Cerebellar nuclear complex (tissue), 1 donor: ENCODE measurements at places on chromosomes 12 and 14.

DNA sequence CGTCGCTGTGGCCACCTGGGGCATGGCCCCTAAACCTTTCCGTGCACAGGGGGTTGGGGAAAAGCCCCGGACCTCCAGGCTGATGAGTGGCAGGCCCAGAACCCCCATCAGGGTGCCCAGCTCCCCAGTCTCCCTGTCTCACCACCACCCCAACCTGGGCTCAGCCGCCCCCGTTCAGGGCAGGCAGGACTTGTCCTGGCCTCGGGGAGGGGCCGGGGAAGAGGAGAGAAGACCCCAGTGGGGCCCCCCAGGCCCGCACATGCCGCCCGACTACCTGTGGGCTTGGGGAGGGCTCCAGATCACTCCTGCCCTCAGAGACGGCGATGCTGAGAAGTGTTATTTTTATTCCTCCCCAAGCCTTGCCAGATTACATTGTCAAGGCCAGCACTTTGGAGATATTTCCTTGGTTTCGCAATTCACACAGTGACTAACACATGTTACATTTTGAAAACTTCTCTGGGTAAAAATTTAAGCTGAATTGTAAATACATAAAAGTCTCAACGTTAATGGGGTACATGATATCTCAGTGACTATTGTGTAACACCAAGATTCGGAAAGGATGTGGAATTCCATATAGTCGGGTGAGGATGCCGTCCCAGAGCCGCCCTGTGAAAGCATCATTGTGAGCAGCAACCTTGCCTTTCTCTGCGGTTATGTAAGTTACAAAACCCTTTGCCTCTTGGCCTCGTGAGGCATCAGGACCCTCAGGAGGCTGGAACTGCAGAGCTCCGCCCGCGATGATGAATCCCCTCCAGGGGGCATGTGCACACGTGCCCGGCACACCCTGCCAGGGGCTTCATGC is 85.6 kb upstream of the DIO3 start:
- no peak for DNase-seq

GRCh38 chr12:83408851-83409250 is 722.1 kb downstream of the TMTC2 start:
- no peak for DNase-seq

DNA sequence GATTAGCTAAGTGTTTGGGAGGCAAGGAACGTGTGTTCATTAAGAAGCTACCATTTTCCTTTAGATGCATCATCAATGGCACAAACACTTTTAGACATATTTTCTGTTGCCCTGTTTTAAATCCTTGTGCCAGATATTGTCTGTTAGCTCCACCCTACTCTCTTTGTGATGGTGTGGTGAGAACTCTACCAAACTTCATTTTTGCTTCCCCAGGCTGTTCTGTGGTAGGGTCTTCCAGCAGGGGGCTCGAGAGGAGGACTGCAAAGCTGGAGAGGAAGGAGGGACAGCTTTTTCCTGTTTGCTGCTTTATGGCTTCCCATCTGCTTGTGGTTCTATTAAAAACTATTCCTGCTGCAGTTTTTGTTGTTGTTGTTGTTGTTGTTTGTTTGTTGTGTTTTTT is 23.8 kb upstream of the STRAP start:
- DNase-seq: no peak

DNA sequence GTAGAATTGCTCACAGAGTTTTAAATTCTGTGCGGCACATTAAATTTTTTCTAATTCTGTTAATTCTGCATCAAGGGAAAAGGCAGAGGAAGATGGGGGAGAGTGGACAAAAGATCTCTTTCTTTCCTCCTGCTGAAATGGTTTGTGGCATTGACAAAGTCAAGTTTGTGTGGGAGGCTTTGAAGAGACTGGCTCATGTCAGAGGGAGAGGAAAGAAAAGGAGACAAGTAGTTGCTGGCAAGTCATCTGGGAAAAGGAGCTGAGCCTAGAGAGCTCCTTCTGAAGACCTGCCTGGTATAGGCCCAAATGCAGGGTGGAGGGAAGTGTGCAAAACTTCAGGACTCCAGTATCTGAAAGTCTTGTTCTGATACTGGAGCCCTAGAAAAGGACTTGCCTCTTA is 36.3 kb downstream of the TTLL5 start:
- no peak for DNase-seq
